Myocyte (in vitro differentiated cells): ENCODE measurements at places on chromosomes 1 and 21.

DNA sequence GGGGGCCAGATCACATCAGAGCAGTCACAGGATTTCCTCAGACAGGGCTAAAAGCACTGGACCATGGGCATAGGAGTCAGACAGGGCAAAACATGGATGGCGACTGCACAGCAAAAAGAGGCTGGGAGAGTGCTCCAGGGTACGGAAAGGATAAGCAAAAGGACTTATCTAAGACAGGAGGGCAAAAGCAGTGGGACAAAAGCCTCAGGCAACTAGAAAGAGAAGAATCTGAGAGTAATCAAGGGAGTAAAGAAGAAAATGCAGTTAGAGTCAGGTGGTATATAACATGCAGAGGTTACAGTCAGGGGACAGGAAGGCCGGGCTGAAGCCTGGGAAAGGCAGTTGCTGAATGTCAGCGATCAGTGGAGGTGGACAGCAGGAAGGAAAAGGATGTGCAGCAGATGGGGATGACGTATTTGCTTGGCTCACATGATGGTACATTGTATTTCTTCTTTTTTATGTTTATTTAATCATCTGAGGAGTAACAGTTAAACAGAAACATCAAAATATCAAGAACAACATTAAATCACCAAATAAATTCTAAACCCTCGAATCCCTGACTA is 63.1 kb upstream of the CNN3 start:
- no peak for DNase-seq

DNA sequence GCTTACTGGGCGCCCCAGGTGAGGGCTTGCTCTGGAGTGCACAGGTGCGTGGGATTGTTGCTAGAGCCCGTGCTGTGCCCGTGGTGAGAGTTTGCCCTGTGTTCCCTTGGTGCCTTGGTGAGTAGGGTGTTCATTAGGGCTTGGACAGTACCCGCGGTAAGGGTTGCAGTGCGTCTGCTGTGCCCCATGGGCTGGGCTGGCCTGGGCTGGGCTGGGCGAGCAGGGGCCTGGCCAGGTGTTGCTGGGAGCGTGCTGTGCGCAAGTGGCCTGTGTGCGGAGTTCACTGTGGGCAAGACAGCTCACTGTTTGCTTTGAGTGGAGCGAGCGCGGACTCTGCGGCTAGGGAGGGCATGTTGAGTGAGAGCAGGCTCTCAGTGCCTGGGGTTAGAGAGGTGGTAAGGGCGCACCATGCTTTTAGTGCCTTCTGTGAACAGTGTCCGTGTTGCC is 725 bp downstream of the CR1L start:
- no peak for DNase-seq

DNA sequence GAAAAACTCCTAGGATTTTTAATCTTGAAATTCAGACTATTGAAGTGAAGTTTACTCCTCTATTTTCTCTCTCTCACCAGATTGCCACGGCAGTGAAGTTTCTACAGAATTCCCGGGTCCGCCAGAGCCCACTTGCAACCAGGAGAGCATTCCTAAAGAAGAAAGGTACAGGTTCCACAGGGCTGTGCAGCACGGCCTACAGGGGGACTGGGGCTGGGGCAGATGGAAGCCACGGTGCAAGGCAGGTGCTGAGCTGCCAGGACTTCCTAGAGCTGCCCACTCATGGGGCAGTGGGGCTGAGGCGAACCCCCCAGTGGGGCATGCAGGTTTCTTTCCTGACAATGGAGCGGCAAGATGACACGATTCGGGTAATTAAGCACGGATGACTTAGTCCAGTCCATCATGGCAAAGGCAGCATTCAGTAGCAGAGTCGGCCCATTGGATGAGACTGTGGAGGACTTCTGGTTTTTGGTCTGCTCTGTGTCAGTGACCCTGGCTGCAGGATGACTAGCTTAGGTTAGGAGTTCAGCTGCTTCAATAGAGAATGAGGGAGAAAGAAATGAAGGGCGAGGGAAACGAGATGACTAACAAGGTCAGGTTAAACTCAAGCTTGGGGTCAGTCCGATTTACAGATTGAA is 61.5 kb downstream of the PEX14 start:
- DNase-seq, result no peak

DNA sequence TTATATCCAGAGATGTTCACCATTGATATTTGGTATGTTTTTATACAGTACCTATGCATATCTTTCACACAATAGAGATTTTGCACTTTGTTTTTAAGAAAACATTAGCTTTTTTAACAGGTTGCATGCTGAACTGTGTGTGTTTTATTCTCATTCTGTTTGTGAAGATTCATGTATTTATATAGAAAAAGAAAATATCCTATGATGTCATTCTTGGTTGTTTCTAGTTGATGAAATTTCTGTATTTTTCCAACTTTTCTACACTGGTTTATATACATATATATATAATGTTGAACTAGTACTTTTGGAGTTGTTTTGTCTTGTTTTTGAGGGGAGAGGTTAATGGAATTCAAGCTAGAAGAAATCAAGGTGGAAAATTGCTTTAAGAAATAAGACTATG is 143.8 kb downstream of the MATN1 start:
- no peak for DNase-seq

- no peak for DNase-seq
Measured at GRCh38 chr1:41741244-41741643, 177.5 kb downstream of the HIVEP3 start.
